Immature natural killer cell (primary cell): ENCODE measurements at places on chromosomes 1 and 21. TPM values are rescaled to one million over a fixed set of nuclear protein-coding genes. Genes with fewer than 3 reads are reported as not detected.

The ORC1 gene
- polyA plus RNA-seq, result 0.46 TPM

The PTPRF gene
- polyA plus RNA-seq, result not detected

The HSPB7 gene
- not detected for polyA plus RNA-seq

The VWA5B1 gene
- polyA plus RNA-seq, result not detected

The VASH2 gene
- not detected for polyA plus RNA-seq

The HORMAD1 gene
- polyA plus RNA-seq, result not detected

- H3K36me3 ChIP-seq, result peaks cover 32% of the 10 kb centered on the region
- no peaks in the 10 kb centered on the region for H3K27me3 ChIP-seq
- H3K27ac ChIP-seq, result no peak overlapping the region
- no peaks in the 10 kb centered on the region for H3K4me1 ChIP-seq
Measured at GRCh38 chr1:19138958-19139581, 71.0 kb downstream of the UBR4 start.

GRCh38 chr1:172897738-172898137 is 153.0 kb downstream of the TNFSF18 start:
- H3K27ac ChIP-seq, result no peak overlapping the region
- H3K36me3 ChIP-seq, result no peaks in the 10 kb centered on the region
- no peak overlapping the region for H3K4me3 ChIP-seq

GRCh38 chr1:165631342-165632151 is 513 bp downstream of the MGST3 start:
- no peak overlapping the region for H3K4me3 ChIP-seq
- peaks cover 8% of the 10 kb centered on the region for H3K36me3 ChIP-seq
- H3K27me3 ChIP-seq, result peaks cover 1% of the 10 kb centered on the region
- DNase-seq, result peak; percentile 33
- no peak overlapping the region for H3K27ac ChIP-seq
- peaks cover 4% of the 10 kb centered on the region for H3K4me1 ChIP-seq

GRCh38 chr21:29465546-29465945 is 166.8 kb downstream of the BACH1 start:
- H3K27me3 ChIP-seq, result no peaks in the 10 kb centered on the region
- H3K4me3 ChIP-seq, result no peak overlapping the region
- no peaks in the 10 kb centered on the region for H3K4me1 ChIP-seq
- peaks cover 22% of the 10 kb centered on the region for H3K36me3 ChIP-seq
- no peak overlapping the region for H3K27ac ChIP-seq

DNA sequence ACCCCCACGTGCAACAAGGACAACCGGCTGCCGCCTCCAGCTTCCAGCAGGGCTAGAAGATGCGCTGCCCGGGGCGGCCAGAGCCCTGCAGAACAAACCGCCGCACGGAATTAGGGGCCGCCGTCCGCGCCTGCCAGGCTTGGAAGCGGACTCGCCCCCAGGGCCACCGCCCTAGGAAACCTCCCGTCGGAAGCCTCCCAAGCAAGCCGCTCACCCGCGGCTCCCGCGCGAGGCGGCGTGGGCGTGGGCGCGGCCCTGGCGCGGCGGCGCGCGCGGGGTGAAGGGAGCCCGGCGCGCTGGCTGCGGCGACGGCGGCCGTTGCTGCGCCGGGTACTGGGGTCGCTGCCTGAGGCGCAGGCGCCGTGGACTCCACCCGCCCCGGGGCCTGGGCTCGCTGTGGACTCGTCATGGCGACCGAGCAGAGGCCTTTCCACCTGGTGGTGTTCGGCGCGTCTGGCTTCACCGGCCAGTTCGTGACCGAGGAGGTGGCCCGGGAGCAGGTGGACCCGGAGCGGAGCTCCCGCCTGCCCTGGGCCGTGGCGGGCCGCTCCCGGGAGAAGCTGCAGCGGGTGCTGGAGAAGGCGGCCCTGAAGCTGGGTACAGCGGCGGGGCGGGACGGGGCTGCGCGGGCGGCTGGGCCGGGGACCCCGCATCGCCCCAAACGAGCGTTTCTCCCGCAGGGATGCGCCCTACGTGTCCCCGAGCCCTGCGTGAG is at the start of gene SCCPDH:
TSS of gene SCCPDH (plus strand) at position 394 of the 715 bp plus-strand sequence. CDS start at position 408, 14 bp downstream.
- H3K36me3 ChIP-seq, result peaks cover 21% of the 10 kb centered on the region
- peaks cover 3% of the 10 kb centered on the region for H3K27me3 ChIP-seq
- peak within 1 kb of the TSS; percentile 96 for H3K4me3 ChIP-seq
- DNase-seq, result peak; percentile 68
- H3K4me1 ChIP-seq, result peaks cover 7% of the 10 kb centered on the region

DNA sequence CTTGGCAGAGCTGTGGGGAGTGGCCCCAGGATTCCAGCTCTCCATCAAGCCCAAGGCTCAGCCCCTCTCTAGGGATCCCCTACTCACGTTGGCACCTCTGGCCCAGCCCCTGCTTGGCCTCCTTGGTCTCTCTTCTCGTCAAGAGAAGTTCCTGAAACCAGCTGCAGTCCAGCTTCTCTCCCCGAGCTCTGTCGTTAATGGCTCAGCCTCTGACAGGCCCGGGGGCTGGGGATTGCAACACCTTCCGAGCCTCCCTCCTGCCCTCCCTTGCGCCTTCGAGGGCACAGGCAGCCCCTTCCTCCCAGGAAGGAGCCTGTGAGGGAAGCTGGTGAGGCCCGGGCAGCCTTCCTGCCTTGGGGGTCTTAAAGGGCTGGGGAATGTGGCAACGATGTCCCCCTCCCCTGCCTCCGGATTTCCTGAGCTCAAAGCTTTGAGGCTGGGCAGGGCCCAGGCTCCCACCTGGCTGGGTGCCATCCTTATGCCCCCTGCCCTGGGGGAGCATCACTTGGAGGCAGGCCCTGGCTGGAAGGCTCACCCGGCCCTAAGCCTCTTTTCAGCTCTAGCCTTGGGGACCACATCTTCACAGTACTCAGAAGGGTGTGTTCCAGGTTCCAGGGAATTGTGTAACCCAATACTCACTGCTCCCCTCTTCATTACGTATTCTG is at the start of gene CSF3R:
TSS of gene CSF3R (minus strand) at position 190 of the 665 bp plus-strand sequence. CDS start 3,417 bp downstream, outside the sequence.
- H3K4me1 ChIP-seq, result peaks cover 2% of the 10 kb centered on the region
- H3K36me3 ChIP-seq, result no peaks in the 10 kb centered on the region
- DNase-seq, result no peak
- H3K27me3 ChIP-seq, result peaks cover 8% of the 10 kb centered on the region

- H3K27ac ChIP-seq, result no peak overlapping the region
- no peak for DNase-seq
- no peak overlapping the region for H3K4me3 ChIP-seq
- H3K27me3 ChIP-seq, result no peaks in the 10 kb centered on the region
- H3K4me1 ChIP-seq, result no peaks in the 10 kb centered on the region
Measured at GRCh38 chr1:118649369-118650106, 338.6 kb downstream of the TBX15 start.

GRCh38 chr1:84363622-84364021 is 34.7 kb upstream of the DNASE2B start:
- no peak for DNase-seq
- peaks cover 17% of the 10 kb centered on the region for H3K4me1 ChIP-seq
- no peak overlapping the region for H3K27ac ChIP-seq
- H3K4me3 ChIP-seq, result no peak overlapping the region
- H3K27me3 ChIP-seq, result no peaks in the 10 kb centered on the region

DNA sequence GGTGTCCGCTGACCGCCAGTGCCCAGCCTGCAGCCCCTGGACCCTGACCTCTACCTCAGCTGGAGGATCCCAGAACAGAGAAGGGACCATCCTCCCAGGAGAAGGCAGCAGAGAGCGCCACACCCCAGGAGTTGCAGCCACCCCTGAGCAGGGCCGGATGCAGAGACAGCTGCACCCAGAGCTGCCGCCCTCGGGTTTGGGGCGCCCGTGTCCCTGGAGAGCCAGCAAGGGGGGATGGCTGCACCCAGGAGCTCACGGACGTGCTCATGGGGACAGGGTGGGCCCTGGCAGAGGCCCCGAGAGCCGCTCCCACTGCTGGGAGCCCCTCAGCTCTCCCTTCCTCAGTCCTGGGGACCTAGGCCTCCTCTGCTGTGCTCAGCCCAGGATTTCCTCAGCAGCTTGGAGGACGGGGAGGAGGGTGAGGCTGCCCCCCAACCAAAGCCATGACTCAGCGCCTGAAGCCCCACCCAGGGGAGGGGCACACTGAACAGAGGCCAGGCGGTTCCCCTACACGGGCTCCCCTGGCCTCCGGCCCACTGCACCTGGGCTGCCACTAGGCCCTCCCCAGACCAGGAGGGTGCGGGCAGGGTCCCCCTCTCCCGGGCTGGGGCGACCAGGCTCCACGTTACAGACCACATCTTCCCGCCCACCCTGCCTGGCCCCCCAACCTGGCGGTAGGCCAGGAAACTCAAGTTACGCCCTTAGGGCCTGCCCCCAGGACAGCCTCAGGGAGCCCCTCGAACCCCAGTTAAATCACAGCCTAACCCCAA is 2.2 kb downstream of the ACAP3 start:
- H3K27me3 ChIP-seq, result peaks cover 11% of the 10 kb centered on the region
- peak overlapping the region; percentile 88 for H3K4me3 ChIP-seq
- H3K27ac ChIP-seq, result peak overlapping the region; percentile 81
- H3K4me1 ChIP-seq, result peaks cover 18% of the 10 kb centered on the region

DNA sequence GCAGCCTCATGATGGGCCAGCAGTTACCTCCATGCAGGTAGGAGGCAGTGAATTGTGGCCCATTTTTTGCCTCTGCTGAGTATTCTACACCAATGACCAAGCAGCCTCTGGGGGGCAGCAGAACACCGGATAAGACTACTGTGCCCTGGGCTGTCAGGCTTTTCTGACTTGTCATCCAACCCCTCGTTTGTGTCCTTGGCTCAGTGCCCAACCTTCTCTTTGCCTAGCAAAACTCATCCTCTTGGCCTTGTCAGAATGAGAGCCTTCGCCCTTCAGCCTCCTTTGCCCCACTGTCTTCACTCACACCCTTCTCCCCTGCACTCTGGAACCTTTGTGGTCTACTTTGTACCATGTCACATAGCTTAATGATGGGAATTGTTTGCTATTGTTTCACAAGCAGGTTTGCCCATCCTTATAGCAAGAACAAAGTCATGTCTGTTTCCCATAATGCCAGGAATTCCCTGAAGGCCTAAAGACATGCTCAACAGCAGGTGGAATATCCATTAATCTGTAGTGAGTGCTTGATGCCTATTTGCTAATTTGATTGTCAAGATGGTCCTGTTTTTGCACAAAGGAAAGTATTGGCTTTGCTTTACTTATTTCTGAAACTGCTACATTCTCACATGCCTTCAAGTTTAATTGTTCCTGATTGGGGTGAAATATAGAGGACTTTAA is 255.9 kb downstream of the HHAT start:
- H3K36me3 ChIP-seq, result no peaks in the 10 kb centered on the region
- H3K4me3 ChIP-seq, result no peak overlapping the region
- H3K4me1 ChIP-seq, result peaks cover 4% of the 10 kb centered on the region
- no peak overlapping the region for H3K27ac ChIP-seq
